ENCODE measurements at places on chromosomes 7 and 10.

DNA sequence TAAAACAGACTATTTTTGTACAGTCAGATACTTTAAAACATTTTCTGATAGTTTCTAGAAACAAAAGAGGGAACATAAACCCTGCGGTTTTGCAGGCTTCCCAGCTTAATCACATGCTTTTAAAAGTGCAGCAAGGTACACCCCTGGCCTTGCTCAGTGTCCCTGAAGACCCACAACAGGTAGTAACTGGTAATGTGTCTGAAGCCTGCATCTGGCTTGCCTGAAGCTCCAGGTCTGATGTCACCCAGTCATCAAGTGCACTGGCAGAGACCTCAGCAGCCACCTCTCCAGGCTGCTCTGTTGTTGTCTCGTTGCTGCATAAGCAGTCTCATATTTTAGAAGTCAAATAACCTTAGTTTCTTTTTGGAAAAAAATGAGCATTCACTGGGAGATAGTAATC lies 376.1 kb upstream of the MTPN start:
- no peak for DNase-seq

GRCh38 chr10:13709931-13710650 lies 123.3 kb downstream of the PRPF18 start:
- no peak for DNase-seq

GRCh38 chr7:108204281-108204796 lies 74.2 kb upstream of the LAMB4 start:
- no peak for DNase-seq

DNA sequence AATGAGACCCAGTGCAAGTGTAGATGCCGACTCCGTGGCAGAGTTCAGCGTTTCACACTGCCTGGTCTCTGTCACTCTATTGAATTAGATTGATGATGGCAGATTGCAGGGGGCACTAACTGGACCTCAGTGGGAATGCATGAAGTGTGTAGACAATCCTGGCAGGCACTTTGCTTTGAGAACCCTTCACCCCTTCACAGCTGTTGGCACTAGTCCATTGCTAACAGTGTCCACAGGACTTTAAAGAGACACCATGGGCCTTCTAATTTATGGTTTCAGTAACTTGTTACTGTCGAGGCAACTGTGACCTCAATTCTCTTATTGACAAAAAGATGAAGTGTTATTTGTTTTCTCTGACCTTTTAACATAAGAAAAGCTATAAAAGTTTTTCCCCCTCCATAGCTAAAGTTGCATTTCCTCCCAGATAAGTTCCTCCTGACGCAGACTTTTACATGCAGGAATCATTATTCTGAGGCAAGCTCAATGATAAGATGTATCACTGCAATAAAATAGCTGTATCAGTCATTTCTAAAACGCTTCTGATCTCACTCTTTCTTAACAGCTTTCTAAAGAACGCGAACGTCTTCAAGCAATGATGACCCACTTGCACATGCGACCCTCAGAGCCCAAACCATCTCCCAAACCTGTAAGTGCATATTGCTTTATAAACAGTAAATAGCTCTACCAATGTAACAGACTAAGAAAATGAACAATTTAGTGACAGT lies 238.9 kb downstream of the FOXP2 start:
- no peak for DNase-seq

GRCh38 chr7:73452999-73453635 lies 19.5 kb downstream of the FZD9 start:
- DNase-seq, result no peak

DNA sequence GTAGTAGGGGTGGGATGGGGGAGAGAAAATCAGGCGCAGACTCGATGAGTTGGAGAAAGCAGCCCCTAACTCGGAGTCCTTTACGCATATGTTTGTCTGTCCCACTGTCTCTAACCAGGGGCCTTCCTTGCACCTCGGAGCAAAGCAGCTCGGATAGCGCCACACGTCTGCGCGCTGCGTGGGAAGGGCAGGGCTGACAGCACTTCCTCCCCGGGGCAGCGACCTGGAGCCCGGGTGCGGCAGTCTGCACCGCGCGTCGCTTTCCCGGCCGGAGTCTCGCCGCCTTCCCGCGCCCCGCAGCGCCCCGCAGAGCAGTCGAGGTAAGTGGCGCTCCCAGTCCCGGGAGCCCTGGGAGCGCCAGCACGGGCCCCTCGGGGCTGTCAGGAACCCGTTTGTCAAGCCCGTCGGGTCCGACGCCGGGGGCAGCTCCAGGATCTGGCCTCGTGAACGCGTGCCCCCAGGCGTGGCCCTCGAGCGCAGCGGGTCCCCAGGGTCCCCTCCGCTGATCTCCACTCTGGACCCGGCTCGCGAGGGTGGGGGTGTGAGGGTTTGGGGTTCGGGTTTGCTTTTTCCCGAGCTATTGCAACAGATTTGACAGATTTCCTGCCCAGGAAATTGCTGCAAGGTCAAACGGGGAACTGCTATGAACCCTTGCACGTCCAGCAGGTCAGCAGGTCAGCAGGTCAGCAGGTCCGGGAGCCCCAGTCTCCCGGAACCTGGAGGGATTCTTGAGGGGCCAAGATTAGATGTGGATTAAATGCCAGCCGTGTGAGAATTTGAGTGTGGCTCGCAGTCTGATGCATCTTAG lies 597 bp downstream of the APBB1IP start:
- DNase-seq, result peak; percentile 77

All from activated CD4-positive, alpha-beta T cell treated with anti-CD3 and anti-CD28 coated beads, Interleukin-10, Interleukin-2, amounts not matched to agents 100 ng/mL and 50 ng/mL, durations not matched to agents 16 hours and 8 hours (primary cell).